NCI-H1930 (cell line): ENCODE measurements at places on chromosomes 7 and 10.

DNA sequence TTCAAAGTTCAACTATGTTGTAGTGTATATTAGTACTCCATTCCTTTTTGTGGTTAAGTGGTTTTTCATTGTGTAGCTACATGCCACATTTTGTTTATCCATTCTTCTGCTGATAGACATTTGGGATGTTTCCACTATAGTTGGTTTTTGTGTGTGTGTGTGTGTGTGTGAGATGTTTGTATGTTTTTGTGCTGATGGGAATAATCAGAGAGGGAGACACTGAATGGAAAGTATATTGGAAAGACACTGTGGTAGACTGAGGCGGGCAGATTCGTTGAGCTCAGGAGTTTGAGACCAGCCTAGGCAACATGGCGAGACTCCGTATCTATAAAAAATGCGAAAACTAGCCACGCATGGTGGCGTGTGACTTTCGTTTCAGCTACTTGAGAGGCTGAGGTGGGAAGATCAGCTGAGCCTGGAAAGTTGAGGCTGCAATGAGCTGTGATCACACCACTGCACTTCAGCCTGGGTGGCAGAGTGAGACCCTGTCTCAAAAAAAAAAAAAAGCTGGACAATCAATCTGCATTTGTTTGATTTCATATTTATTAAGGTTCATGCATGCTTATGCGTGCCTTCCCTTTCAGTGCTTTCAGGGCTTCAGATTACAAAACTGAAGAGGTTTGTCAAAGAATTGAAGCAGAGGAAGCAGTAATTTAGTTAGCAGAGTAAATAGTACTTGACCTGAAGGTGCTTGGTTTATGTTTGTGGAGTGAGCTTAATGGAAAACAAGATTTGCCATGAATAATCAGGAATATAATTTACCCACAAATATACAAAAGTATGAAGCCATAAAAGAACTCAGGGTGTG lies 14.7 kb downstream of the SEC24C start:
- DNase-seq: no peak

DNA sequence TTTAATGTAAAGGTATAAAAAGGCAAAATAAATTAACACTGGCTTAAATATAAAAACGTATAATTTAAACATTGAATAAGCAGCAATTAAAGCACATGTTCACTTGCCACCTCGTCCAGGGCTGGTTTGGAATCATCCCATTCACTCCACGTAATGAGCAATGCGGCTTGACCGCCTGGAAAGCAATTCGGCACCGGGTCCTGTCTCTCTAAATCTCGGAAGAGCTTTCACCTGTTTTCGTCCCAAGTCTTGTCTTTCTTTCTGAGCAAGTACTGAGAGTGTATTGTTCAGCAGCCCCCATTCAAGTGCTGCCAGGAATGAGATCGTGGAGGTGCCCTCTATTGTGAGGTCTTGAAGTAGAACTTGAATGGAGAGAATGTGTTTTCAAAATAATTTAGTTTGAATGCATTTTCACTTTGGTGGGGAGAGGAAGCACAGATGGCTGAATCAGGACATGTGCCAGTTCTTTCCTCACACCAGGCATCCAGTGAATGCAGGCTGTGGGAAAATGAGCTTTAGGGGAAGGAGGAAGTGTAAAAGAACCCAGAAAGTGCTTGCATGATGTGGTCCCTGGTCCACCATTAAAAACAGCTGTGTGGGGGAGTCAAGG lies 515.2 kb downstream of the REEP3 start:
- DNase-seq: no peak

DNA sequence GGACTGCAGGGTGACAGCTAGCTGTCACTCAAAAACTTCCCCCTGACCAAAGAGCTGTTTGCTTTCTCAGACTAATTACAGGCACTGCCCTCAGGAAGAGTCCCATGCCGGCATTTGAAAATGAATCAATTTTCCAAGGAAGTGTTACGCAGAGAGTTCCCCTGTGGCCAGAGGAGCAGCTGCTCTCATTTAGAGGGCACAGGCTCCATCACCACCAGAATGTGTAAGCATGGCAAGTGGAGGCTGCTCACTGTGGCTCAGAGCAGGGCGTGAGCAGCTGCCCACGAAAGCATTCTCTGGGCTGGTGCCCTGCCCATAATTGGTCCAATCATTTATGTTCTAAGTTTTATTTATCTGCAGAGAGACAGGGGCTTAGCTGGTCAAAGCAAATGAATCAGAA lies 202.2 kb downstream of the RAMP3 start:
- DNase-seq: no peak

DNA sequence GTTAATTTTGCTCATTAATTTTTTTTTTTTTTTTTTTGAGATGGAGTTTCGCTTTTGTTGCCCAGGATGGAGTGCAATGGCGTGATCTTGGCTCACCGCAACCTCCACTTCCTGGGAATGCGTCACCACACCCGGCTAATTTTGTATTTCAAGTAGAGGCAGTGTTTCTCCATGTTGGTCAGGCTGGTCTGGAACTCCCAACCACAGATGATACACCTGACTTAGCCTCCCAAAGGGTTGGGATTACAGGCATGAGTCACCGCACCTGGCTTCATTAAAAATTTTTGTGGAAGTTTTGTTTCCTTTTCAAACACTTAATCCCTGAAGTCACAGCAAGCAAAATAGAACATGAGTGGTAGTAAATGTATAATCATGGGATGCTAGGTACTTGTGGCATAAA lies 857.2 kb upstream of the PHF14 start:
- DNase-seq: no peak

DNA sequence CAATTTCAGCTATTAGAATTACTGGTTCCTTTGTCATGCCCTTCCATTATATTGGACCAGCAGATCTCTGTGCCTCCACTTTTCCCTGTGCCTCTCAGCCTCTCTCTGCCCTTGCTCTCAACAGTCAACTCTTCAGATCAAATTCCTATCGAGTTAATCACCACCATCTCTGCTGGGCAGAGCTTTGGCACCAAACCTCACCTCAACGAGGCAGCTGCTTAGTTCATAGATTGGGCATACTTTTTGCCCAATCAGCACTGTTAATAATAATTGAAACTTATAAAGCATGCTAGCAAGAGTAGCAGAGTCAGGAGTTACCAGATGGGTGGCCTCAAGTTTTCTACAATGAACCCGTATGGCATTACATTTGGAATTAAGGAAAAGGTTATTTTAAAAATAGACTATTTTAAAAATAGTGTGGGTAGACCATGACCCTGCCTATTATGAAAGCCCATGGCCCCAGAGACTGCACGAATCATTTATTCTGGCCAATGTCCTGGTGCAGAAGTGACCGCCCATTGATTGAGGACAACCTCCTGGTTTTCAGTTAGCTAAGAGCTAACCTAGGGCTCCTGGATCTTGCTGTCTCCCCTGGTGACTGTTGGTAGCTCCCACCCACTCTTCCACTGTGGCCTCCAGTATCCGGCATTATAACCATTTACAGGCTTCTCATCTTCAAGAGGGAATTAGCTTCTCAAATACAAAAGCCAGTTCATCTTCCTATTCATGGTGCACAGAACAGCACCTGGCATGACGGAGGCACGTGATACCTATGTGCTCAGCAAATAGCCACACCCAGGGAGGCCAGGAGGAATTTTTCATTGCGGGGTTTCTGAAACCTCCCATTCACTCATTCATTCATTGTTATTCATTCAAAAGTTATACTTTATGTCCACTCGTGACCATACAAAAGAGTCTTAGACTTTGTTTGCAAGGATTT lies 265.4 kb downstream of the INHBA start:
- DNase-seq: no peak

DNA sequence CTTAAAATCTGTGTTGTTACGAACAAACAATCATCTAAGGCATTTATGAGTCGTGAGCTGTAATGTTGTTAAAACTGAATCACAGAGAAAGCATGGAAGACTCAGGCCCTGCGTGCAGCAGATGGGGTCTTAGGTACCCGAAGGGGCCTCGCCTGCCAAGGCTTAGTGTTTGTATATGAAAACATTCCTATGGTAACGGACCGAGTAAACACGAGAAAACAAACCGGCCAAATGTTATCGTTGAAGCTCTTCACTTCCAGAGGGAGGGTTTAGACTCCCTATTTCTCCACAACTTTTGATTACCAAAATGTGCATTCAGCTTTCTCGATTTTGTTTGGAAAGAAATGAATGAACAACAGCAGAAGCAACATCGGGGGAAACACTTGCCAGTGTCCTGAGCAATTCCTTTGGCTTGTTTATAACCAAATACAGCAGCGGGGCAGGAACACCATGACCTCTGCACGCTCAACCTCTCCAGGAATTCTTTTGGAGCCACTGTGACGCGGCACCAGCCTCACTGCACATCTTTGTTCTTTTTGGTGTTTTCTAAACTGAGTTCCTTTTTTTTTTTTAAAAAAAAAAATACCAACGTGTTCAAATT lies 121.6 kb upstream of the KLF6 start:
- no peak for DNase-seq

DNA sequence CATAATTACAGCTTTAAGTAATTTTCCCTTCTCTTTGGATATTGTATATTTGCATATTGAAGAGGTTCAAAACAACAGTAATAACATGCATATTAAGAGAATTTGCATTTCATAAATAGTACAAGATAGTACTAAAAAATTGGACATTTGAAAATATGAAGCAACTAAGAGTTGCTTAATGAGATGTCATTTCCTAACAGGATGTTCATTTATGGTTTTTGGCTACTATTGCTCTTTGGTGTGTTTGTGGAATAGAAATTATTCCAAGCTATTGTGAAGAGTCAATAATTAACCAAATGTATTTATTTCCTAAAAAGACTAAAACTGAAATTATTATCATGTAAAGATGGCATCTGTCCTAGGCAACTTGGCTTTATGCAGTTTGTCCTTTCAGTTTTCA lies 4.1 kb upstream of the SGCE start:
- DNase-seq: no peak

DNA sequence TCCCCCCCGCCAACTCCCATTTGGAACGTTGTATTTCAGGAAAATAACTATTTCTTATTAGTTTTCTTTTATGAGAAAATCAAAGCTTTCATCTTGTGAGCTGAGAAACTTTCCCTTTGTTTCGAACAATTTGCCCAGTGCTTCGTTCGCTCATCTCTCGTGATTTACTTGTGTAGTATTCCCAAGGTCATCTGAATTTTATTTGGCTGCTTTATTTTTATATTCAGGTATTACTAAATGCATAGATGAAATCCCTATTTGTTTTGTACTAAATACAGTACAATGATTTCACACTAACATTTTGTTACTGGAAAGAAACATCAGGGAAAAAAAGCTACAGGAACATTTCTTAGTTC lies 12.0 kb upstream of the EBLN1 start:
- no peak for DNase-seq

DNA sequence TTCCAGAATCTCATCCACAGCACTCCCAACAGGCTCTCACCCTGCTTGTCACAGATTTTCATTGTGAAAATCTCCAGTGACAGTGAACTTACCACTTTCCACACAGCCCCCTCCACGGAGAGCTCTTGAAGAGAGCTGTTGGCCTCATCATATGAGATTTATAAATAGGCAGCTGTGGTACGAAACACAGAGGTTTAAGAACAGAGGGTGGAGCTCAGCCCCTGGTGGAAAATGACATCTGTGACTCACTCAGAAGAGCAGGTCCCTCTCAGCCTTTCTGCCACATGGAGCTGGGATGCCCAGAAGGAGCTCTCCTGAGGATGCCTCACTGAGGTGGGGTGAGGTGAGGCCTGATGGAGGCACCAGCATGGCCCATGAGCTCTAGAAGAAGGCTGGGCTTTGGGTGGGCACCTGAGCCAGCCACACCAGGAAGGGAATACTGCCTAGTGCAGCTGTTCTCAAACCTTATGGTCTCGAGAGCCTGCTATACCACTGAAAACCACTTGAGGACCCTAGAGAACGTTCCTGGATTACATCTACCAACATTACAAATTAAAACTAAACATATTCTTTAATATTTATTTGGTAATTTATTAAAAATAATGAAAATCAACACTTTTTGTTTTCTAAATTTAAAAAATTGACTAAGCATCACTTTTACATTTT lies 25.8 kb upstream of the EEPD1 start:
- no peak for DNase-seq

- DNase-seq: no peak
Observed at GRCh38 chr7:134594877-134595276, 46.0 kb downstream of the AKR1B15 start.

DNA sequence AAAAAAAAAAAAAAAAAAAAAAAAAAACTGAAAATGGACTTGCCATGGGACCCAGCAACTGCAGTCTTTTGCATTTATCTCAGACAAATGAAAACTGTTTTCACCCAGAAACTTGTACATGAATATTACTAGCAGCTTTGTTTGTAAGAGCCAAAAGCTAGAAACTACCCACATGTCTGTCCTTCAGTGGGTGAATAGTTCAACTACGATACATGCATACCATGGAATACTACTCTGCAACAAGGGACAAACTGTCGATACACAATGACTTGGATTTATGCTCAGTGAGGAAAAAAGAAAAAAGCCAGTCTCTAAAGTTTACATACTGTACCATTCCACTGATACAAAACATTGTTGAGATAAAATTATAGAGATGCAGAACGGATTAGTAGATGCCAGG lies 195.6 kb downstream of the KIAA1217 start:
- no peak for DNase-seq

GRCh38 chr10:71959526-71959925 lies 4.7 kb upstream of the CHST3 start:
- no peak for DNase-seq

GRCh38 chr7:76304888-76305375 lies 2.5 kb downstream of the HSPB1 start:
- no peak for DNase-seq

- DNase-seq: no peak
Observed at GRCh38 chr7:4015996-4016395, 666.1 kb upstream of the FOXK1 start.

GRCh38 chr7:31411416-31411815 lies 70.9 kb upstream of the NEUROD6 start:
- no peak for DNase-seq

- no peak for DNase-seq
Observed at GRCh38 chr10:89683883-89684282, 17.5 kb upstream of the KIF20B start.

DNA sequence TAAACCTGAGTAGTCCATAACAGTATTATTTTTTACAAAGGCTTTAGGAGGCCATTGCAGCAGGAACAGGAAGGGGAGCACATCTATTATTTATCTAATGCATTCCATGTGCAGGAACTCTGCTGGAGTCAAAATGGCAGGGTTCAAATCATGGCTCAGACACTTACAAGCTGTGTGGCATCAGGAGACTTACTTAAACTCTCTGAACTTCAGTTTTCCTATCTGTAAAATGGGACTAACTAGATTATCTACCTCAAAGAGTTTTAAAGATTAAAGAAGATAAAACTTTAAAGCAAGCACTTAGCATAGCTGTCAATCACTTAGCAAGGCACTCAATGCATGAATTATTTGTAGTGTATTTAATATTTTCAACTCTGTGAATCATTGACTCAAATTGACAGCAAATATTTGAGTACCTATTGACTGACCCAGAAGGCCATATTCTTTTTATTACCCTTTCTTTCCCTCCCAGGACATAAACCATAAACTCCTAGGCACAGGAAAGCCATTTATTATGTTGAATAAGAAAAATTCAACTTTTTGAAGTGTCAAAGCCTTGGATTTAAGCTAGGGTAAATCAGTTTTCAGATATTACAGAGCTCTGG lies 115.8 kb upstream of the FAM204A start:
- DNase-seq: no peak
